Mammary epithelial cell (primary cell): ENCODE measurements at places on chromosomes 3 and 15. TPM values are rescaled to one million over a fixed set of nuclear protein-coding genes. Genes with fewer than 3 reads are reported as not detected.

Gene TGM4
- polyA plus RNA-seq = 1.6 TPM

Gene MYL3
- not detected for polyA plus RNA-seq

Gene SOX14
- polyA plus RNA-seq = not detected

Gene NRG4
- 0.62 TPM for polyA plus RNA-seq

Gene EIF4E3
- 1.8 TPM for polyA plus RNA-seq

Gene SCAANT1
- polyA plus RNA-seq = not detected

GRCh38 chr3:142273501-142273900, 48.1 kb upstream of the GK5 start:
- no peak for DNase-seq

GRCh38 chr3:50161320-50161719, 6.2 kb downstream of the SEMA3F start:
- DNase-seq = peak; percentile 69

DNA sequence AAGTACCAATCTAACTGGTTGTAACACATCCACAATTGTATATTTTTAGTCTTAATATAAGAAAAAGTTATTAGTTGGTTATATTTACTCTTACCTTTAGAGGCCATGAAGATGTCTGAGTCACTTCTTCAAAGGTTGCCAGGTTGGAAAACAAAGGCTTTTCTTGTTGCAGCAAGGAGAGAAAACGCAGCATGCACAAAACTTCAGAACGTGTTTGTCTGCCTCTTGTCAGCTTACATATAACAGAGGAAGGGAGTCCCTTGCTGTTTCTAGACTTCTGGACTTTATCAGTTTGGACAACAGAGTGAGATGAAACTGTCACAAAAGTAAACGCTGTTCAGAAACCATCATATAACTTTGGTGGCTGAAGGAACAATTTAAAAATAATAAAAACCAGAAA, at the start of gene PLSCR5:
Gene PLSCR5, minus strand, starts transcription at position 241 of the 400 bp plus-strand sequence. Its CDS starts 134 bp downstream, at position 107.
- DNase-seq = peak; percentile 66
